ENCODE measurements at places on chromosomes 7 and 10.
A peak's percentile ranks its signal among the peaks of the same experiment; 100 is the strongest.

DNA sequence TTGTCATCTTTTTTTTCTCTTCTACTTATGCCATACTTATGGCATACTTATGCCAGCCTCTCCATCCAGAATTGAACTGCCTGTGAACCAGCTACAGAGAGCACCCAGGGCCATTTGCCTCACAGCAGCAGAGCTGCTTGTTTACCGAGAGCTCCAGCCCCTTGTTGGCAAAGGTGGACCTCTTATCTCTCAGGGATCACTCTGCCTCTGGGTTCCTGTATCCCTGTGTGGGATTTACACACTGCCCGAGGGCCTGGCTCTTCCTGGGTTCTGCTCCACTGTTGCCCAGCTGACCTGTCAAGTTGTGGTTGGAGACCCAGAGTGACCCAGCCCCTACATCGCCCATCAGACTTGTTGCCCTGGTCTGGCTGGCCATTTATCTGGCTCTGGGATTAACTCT, 22.3 kb downstream of the MRPS33 start:
- no peak for DNase-seq

- peak; percentile 3 for DNase-seq
Observed at GRCh38 chr10:126749015-126749655, 78.6 kb upstream of the C10orf90 start.

DNA sequence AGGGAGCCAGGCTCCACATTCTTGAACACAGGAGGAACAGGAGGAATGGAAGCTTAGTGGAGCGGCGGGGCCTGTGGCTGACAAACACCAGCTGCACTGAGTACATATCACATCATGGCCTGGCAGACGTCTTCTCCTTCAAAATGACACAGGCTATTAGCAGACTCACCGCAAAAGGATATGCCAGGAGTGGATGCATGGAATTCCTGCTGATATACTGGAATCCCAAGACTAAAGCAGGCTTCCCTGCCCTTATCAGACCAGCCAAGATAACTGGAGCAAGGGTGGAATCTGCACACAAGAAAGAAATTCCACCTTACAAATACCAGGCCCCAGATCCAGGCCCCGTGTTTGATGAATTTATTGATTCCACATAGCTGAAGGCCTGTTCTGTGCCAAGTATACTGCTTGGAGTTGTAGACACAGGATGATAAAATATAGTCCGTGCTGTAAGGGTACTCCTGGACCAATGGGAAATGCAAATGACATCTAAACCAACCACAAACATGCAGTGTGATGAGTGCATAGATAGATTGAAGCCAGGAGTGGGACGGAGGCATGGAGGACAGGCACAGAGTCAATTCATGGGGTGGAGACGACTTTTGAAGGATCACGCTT, 480.5 kb upstream of the ZMIZ1 start:
- DNase-seq: no peak

- DNase-seq: no peak
Observed at GRCh38 chr10:74333174-74333573, 182.2 kb downstream of the ADK start.

- DNase-seq: no peak
Observed at GRCh38 chr7:78437118-78437517, 638.5 kb downstream of the PHTF2 start.

- DNase-seq: no peak
Observed at GRCh38 chr10:129960481-129961156, 3.5 kb downstream of the EBF3 start.

Measured in CD4-positive, alpha-beta T cell treated with Interferon gamma for 1 hour (primary cell).